Mucosa of gallbladder (tissue), 1 donor: ENCODE measurements at places on chromosomes 16 and 17. TPM values are rescaled to one million over a fixed set of nuclear protein-coding genes. Genes with fewer than 3 reads are reported as not detected.

The CHST6 gene
- 0.20 TPM for total RNA-seq

The NAGS gene
- 3.6 TPM for total RNA-seq

The KCNG4 gene
- not detected for total RNA-seq

The LGALS9B gene
- total RNA-seq: 10.9 TPM

The MEOX1 gene
- 5.0 TPM for total RNA-seq

The CAMTA2 gene
- total RNA-seq: 68.0 TPM

The SOCS1 gene
- total RNA-seq: 6.0 TPM

GRCh38 chr16:86665319-86665675 lies 86.9 kb downstream of the FOXL1 start:
- DNase-seq: no peak

DNA sequence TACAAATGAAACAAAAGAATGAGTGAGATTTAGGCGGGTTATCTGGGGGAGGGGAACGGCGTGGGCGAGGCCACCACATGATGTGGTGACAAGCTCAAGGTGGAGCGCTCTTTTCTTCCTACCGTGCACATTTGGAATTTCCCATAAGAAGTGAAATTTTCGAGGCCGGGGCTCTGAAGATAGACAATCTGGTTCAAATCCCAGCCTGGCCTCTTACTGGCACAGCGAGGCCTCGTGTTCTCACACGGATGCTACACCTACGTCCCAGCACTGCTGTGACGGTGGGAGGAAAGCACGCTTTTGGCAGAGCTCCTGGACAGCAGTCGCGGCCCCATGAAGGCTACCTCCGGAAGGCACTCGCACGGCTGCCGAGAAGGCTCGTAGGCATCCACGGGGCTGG lies 25.2 kb downstream of the ZDHHC7 start:
- no peak for DNase-seq

- no peak for DNase-seq
Observed at GRCh38 chr16:86306811-86307513, 203.4 kb upstream of the FOXF1 start.

DNA sequence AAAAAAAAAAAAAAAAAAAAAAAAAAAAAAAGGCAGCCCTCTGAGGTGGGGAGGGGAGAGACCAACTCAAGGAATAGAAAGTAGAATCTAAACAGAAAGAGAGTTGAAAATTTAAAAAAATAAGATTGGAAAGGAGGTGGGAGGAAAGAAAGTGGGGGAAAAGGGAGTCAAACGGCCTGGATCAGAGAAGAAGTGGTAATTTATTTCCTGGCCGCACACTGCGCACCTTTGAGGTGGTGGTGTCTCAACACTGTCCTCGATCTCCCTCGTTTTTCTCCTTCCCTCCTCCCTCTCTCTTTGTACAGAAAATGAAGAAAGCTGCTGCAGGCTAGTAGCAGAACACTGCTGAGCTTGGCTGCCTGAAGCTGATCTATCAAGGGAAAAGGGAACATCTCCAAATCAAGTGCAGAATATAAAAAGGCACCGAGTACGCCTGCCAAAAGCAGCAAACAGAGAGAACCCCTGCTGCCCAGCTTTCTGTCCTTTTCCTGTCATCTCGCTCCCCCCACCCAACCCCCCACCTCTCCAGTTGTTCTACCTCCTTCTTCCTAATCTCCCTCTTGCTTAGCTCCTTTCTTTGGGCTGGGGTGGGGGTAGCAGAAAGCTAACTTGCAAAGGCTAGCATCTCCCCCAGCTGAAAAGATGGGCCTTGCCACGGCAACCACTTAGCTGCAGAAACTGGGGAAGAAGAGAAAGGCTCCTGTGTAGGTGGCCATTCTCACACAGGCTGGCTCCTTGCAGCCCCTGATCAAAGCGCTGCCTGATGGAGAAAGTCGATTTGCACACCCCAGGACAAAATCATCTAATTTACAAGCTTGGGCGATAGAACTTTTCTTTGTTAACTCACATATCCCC lies 22.5 kb downstream of the AXIN2 start:
- no peak for DNase-seq

DNA sequence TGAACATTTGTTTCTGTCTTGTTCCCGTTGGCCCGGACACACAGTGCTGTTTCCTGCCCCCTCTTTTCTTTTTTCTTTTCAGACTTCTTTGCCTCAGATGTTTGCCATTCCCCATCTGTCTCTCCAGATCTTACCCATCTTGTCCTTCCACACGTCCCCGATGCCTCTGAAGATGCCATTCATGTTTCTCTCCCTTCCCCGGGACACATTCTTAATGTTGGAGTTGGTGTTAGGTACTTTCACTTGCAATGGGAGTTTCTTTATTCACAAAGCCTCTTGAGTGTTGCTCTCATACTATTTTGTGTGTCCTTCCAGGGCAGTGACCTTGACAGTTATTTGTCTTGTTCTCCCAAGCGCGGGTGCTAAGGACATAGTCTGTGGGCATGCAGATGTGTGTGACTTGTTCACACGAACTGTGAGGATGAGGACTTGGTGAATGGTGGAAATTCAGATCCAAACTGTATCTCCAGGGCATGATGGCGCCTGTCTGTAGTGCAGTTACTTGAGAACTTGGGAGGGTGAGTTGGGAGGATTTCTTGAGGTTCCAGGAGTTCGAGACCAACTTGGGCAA lies 8.3 kb downstream of the SEC14L1 start:
- DNase-seq: no peak

DNA sequence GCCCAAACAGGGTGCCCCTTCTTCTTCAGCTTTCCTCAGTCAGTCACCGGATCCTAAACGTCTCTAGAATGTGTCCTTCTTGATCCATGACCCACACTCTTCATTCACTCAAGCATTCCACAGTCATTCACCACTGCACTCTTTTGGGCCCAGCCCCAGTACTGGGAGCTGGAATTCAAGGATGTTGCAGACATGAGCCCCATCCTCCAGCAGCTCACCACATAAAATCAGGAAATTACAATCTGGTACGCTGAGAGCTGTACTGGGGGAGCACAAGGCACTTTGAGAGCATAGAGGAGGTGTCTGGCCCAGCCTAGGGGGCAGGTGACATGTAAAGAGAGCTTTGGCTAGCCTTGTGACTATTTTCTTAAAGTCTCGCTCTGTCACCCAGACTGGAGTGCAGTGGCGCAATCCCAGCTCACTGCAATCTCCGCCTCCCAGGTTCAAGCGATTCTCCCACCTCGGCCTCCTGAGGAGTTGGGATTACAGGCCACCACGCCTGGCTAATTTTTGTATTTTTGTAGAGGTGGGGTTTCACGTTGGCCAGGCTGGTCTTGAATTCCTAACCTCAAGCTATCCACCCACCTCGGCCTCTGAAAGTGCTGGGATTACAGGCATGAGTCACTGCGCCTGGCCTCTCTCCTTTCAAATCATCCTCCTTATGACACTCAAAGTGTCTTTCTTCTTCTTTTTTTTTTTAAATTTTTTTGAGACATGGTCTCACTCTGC lies 18.7 kb downstream of the CES4A start:
- DNase-seq: no peak

DNA sequence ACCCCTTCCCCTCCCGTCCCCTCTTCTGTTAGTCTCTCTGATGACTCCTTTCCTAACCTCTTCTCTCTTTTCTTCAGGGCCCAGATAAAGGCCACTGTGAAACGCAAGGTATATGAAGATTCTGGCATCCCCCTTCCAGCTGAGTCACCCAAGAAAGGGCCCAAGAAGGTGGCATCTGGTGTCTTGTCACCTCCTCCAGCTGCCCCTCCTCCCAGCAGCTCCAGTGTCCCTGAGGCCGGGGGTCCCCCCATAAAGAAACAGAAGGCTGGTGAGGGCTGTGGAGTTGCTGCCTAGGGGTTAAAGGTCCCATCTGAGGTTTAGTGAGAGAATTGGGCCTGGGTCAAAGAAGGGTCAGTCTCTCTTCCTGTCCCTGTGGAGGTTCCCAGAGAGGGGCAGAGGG lies 4.0 kb downstream of the RNASEK start:
- no peak for DNase-seq

DNA sequence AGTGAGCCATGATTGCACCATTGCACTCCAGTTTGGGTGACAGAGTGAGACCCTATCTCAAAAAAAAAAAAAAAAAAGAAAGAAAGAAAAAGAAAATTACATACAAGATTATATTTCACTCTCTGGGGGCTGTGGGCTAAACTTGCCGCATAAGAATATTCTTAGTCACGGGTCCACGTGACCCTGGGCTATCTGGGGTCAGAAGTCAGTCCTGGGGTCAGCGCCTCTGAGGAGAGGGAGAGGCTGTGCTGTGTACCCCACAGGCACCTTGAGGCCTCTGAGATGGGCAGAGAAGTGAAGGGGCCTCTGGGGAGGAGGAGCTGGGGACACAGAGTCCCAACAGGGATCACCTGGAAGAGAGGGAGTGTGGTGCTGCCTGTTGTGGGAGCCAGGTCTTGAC lies 5.8 kb upstream of the CD79B start:
- DNase-seq: no peak

DNA sequence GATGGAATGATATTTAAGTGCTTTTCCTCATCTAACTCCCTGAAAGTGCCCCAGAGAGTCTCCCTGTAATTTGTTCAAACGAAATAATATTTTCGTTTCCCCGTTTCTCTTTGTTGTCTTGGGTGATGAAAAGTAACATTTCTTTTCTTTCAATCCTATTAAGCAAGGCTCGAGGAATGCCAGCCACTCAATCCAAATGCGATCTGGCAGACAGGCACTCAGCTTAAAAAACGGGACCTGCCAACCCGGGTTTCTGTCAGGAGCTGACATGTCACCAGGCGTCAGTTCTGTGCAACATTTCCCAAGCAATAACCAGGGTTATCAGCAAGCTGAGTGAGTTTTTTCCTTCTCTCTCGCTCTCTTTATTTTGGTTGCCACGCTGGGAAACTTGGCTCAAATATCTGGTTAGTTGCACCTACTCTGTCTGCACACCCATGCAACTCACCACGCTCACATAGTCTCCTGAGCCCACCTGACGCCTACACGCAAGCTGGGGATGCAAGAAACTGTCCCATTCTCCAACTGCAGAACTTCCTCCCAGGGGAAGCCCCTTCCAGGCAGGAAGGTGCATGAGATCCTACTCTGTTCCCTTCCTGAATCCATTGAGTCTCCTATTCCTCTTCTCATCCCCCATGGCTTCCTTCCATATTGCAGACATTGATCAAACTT lies 208.2 kb downstream of the C16orf78 start:
- no peak for DNase-seq

DNA sequence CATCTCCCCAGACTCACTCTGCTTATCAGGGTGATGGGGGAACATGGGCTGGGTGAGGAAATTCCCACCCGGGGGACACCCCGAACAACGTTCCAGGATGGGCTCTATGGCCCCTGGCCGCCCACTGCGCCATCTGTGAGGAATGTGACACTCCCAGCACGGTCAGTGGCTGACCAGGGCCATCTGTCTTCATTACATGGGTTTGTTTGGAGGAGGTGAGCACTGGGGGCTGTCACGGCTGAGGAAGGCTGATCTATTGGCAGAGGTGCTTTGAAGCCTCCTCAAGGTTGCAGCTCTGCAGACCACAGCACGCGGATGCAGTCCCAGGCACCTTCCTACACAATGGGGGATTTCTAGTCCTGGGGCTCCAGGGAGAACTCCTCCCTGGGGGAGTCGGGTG lies 214.1 kb upstream of the FOXF1 start:
- no peak for DNase-seq

DNA sequence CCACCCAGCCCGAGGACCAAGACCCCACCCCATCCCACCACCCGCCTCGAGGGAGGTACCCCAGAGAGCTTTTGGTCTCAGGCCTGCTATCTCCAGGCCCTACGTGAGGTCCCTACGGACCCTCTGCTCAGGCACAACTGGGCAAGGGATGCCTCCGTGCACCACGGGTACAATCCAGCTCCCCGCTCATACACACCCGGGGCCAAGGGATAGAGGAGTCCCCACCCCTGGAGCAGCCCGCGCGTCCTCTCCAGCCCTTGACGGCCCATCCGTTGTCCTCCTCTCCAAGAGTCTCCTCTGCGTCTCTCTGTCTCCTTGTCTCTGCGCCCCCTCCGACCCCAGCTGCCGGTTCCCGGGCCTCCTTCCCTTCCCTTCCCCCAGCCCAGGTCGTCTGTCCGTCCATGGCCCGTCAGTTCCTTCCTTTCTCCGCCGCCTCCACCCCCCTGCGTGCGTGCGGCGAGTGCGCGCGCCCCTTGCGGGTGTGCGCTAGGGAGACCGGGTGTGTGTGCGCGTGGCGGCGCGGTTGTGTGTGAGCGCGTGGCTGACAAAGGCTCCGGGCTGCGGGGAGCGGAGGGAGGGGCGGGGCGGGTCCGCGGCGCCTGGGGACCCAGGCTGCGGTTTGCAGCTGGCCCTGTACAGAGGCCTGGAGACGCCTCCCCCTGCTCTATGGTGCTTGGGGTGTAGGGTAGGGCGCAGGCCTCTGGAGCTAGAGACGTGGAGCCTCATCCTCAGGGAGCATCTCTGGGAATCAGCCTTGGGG lies 930 bp downstream of the SPNS2 start:
- no peak for DNase-seq

- no peak for DNase-seq
Observed at GRCh38 chr16:2806286-2806685, 8.0 kb downstream of the PRSS41 start.

DNA sequence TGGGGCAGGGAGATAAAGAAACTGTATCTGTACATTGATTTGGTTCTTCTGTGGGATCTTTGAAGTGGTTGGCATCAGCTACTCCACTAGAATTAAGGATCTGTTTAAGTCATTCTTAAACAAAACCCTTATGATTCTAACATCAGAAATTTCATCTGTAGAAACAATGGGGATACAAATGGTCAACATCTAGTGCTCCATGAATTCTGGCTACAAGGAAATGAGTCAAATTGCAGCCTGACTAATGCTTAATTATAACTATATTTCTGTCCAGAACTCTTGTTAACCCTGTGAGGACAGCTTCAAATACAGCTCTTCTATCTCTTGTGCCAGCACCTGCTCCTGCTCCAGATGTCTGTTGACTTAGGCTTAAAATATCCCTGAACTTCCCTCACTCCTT lies 13.9 kb upstream of the GINS3 start:
- DNase-seq: no peak

GRCh38 chr16:69191136-69191535 lies 4.2 kb downstream of the SNTB2 start:
- DNase-seq: no peak

DNA sequence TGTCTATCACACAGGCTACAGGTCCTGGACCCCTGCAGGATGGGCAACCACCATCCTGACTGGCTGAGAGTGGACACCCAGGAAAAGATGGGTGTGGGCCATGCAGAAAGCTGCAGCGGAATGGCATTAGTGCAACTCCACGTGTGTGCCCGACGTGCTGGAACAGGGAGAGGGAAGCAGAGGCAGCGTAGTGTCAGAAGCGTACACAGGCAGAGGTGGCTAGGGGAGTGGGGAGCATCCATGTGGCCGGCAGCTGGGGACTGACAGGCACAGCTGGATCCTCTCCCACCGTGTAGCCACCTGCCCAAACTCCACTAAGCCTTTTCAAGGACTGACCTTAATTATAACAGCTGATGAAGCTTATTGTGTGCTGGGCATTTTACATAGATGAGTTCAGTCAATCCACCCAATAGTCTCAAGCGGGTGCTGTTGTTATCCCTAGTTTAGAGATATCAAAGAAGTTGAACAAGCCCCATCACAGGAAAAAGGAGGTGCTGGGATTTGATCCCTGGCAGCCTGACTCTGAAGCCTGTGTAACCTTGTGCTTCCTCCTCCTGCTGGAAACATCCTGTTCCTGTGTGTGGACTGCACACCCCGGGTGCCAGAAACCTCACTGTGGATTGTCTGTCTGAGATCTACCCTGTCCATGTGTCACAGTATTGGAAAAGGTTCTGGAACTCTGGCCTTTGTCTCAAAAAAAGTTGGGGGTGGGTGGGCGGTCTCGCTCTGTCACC lies 114.0 kb downstream of the PRKCA start:
- DNase-seq: no peak

GRCh38 chr17:27980043-27980442 lies 62.4 kb upstream of the NLK start:
- DNase-seq: no peak
